ENCODE measurements at places on chromosomes 2 and 18.

DNA sequence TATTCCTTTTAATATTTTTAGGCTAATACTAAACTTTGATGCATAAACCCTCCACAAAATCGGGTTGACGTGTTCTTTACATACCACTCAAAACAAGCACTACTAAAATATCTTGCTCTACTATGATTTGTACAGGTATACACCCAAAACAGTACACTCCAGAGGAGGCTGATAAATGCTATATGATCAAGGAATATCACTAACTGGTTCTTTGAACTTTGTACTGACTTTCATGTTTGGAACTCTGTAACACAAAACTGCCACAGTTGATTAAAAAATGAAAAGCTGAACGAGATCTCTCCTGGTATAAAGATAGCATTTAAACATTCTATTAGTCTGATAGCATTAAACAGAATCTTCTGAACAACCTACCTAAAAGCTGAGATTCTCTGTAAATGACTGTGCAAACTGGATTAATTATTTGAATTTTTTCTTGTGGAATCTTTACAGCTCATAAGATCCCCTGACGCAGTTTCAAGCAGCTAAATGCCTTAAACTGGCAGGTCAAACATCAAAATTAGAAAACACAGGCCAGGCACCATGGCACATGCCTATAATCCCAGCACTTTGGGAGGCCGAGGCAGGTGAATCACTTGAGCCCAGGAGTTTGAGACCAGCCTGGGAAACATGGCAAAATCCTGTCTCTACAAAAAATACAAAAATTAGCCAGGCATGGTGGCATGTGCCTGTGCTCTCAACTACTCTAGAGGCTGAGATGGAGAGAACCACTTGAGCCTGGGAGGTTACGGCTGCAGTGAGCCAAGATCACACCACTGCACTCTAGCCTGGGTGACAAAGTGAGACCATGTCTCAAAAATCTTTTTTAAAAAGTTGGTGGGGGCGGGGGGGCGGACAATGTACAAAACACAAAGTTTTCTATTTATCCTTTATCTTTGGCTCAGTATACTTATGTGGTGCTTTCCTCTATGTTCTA is 150.6 kb downstream of the EXOC6B start:
- DNase-seq: no peak

GRCh38 chr18:58992301-58993231 is 127.9 kb downstream of the ZNF532 start:
- DNase-seq: no peak

DNA sequence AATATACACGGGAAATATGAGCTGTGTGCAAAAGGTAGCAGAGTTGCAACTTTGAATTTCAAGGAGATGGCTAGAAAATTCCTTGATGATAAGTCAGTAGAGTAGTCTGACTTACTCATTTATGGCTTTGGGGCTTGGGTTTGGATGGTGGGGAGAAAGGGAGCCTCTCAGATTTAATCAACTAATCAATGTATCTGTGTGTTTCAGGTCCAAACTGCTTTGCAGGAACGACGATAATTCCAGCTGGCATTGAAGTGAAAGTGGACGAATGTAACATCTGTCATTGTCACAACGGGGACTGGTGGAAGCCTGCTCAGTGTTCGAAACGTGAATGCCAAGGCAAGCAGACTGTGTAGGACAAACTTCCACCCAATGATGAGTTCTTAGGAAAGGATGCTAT is 164.6 kb downstream of the VWC2L start:
- no peak for DNase-seq

DNA sequence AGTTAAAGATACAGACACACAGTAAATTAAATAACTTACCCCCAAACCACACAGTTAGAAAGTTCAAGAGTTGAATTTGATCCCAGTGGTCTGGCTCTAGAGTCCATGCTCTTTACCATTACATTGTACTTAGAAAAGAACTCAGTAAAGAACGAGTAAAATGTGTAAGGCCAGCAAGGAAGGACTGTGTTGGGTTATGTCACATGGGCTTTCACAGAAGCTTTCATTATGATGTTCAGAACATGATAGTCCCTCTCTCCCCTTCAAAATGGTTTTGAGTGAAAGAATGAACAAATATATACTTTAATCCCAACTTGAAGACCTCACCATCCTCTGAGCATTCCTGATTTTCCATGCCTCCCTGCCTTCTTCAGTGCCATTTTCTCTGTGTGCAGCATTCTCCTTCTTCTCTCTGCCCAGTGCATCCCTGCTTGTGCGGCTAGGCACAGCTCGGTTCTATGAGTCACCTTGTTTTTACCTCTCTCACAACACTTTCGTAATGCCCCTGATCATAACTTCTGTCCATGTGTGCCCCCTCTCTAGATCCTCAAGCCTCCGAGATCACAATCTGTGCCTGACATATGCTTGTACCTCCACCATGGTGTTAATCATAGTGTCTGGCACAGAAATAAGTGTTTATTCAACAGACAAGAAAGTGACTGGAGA is 22.0 kb downstream of the RASGRP3 start:
- DNase-seq: no peak

- DNase-seq: no peak
These were observed 1.4 kb upstream of the SLC20A1 start for GRCh38 chr2:112644155-112644932.

- no peak for DNase-seq
These were observed 246.4 kb upstream of the NT5C1B start for GRCh38 chr2:18835787-18836186.

DNA sequence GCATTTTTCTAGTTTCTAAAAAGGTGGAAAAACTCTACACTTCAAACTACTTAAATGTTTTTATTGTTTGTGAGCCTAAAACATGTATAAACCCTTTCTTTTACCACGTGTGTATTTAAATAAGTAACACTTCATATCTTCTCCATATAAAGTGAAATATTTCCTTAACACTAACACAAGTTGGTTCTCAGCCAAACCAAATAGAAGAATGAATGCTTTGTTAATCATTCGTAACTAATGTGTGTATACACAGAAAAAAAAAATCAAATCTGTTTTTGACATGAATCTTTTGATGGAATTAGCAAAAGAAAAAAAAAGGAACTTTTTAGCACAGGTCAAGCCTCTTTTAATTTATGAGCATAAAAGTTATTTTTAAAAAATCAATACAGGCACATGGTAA is 89.3 kb downstream of the EHBP1 start:
- DNase-seq: no peak

GRCh38 chr2:11212645-11213044 is 57.4 kb downstream of the SLC66A3 start:
- no peak for DNase-seq

DNA sequence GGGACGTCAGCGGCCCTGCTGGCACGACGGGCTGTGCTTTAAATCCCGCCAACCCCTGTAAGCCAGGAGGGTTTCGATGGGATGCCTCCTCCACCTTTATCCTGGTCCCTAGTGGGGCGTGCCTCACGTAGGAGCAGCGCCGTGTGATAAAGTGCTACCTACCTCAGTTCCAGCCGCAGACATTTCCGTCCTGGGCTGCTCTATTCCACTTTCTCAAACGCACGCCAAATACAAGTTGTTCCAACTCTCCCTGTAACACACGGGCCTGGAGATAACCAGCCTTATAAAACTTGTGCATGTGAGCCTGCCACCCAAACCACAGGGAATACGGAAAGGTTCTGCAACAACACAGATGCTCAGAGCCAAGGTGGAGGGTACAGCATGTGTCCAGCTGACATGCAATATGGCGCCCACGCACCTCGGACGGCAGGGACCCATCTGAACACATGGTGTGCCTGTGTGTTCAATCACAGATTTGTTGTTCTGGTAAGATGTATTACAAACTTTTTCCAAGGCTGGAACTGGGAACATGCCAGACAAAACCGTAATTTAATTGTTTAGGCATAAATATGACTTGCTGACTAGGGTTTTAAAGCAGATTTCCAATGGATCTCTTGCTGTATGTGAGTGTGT is 47.7 kb downstream of the ZNF516 start:
- no peak for DNase-seq

DNA sequence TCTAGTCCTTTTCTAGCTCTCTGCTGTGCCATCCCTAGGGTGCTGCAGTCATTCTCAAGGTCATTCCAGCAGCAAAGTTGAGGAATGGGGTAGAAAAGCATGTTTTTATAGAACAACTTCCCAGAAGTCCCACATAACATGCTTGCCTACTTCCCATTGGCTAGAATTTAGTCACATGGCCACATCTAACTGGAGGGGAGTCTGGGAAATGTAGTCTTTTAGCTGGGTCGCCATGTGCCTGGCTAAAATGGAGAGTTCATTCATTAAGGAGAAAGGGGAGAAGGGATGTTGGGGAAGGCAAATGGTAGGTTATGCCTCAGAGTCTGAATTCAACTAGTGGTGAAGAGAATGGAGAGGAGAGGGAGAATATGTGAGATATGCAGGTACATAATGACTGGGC is 85.7 kb downstream of the SLC4A3 start:
- no peak for DNase-seq

- no peak for DNase-seq
These were observed 95.2 kb downstream of the TTC32 start for GRCh38 chr2:19806591-19806990.

DNA sequence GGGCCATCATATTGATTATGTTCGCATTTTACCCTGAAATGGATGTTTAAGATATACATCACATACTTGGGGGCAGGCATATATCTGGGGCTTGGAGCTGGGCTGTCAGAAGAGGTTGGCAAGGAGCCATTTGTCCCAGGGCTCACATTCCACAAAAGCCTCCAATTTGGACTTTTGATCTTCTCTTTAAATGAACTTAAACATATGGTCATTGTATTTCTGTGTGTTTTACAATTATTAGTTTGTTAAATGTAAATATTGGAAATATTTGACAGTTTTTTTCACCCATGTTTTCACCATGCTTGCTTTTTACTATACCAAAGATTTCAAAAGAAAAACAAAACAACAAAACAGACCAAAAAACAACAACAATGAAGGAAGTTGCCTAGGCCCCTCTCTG is 165.8 kb upstream of the MEIS1 start:
- DNase-seq: no peak

GRCh38 chr2:77169426-77169825 is 352.8 kb downstream of the LRRTM4 start:
- no peak for DNase-seq

- DNase-seq: no peak
These were observed 61.4 kb downstream of the CPS1 start for GRCh38 chr2:210617732-210618330.

DNA sequence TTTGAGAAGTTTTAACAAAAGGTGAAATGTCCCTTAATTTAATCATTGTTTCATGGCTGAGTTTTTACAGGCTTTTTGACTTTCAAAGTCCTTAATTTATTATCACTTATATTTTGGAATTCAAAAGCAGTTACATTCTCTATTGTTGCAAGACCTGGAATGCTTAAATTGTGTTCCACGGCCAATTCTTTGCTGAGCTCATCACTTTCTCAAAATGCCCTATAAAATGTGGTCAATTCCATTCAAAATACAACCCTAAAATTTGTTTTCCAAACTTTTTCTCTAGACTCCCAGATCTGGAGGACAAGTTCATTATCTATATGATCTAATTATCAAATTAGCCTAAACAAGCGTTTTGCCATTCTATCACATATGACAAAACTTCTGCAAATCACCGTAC is 1051.2 kb downstream of the TDRD15 start:
- no peak for DNase-seq

- no peak for DNase-seq
These were observed 63.6 kb downstream of the ASXL2 start for GRCh38 chr2:25814681-25815080.

GRCh38 chr2:225735844-225736243 is 336.3 kb downstream of the NYAP2 start:
- DNase-seq: no peak

GRCh38 chr18:159037-159652 is 788 bp downstream of the USP14 start:
- no peak for DNase-seq

DNA sequence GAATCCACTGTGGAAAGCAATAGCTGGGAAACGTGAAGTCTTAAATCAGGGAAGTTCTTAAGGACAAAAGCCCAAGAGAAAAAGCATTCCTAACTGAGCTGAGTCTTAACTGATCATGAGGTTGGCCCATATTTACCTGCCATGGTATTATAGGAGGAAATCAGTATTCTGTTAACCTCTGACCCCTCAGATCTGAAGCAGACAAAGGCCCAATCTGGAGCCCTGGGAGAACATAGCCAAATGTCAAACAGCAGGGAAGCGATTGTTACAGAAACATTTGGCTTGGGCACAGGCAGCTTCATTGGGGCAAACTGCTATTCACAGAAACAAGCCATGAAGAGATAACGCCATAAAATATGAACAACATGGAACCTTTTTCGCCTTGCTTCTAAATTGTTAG is 18.8 kb downstream of the EPHA4 start:
- DNase-seq: no peak

GRCh38 chr2:70745276-70745825 is 22.6 kb downstream of the ADD2 start:
- DNase-seq: no peak

DNA sequence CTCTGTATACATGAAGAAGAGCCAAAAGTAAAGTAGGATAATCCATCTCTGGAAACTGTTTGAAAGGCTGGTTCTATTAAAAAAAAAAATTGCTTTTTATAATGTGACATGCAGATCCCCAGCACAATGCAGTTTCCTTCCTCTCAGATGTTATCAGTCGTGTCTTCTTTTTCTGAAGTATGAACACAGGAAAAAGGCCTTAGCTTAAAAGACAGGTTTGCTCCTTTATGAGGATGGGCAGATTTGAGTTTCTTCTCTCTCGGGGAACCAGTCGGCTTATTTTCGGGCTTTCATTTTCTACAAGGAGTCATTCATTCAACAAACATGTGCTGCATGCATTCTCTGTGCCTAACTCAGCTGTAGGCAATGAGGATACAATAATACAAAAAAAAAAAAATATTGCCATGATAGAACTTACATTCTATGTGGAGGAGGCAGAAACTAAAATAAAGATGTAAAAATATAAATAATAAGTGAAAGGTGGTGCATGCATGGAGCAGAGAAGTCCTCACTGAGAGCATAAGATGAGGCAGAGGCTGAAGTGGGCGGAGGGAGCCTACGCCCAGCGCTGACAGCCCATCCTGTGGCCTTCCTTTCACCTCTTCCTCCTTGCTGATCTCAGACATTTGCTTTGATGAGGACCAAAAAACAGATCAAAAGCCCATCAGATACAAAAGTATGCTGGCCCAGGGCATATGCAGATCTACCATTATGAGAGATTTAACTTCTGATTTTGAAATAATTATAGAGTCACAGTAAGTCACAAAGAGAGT is at the start of gene CD226:
Gene CD226 (minus strand): TSS at position 513 of the 773 bp plus-strand sequence. CDS start 467 bp downstream, at position 46.
- no peak for DNase-seq

DNA sequence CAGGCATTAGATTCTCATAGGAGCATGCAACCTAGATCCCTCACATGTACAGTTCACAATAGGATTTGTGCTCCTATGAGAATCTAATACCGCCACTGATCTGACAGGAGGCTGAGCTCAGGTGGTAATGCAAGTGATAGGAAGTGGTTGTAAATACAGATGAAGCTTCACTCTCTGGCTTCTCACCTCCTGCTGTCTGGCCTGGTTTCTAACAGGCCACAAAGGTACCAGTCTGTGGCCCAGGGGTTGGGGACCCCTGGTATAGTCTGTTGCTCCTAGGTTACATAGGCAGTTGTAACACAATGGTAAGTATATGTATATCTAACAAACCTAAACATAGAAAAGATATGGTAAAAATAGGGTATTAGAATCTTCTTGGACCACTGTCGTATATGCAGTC is 81.8 kb downstream of the EML4 start:
- DNase-seq: no peak

All from T-helper 9 cell (primary cell).